ENCODE measurements at places on chromosomes 13 and 19.
A peak's percentile ranks its signal among the peaks of the same experiment; 100 is the strongest.

DNA sequence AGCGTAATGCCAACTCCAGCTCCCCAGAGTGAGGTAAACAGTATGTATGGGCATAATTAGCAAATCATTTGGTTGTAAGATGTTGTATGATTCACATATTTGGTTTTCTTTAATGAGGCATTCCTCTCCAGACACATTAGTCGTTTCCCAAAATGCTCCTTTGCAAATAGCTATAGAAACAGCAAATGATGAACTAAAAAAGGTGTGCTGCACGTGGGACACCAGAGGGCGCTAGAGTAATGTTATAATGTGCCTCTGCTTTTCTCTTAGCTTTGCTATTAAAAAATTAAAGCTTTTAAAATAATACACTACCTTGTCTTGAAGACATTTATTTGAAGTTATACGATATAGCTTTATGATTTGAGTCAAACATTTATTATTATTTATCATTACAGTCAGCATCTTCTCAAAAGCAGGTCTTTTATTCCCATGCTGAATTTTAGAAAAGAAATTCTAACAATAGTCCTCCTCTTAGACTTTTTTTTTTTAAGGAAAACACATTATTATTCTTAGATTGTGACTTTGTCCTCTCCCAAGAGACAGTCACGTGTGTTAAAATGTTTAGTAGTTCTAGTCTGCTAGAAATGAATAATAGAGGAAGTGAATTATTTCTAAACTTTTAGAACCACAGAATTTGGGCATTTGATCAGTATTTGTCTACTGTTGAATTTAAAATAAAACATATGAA, 121.6 kb upstream of the FRY start:
- DNase-seq = peak; percentile 61

DNA sequence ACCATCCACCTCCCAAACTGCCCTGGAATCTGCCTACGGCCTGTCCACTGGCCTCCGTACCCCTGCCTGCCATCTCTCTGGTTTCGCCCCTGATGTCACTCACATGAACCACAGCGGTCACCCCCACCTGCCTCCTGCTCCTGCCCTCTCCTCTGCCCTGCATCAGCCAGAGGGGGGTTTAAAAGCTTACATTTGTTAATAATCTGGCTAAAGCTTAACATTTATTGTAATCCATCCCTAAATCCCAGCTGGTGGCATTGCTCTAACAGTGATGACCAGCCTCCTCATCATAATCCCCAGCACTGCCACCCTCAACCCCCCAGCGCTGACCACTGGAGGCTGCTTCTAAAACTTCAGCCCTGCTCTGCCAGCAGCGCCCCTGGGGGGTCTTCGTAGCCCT, 38.9 kb downstream of the DNM2 start:
- DNase-seq = no peak

DNA sequence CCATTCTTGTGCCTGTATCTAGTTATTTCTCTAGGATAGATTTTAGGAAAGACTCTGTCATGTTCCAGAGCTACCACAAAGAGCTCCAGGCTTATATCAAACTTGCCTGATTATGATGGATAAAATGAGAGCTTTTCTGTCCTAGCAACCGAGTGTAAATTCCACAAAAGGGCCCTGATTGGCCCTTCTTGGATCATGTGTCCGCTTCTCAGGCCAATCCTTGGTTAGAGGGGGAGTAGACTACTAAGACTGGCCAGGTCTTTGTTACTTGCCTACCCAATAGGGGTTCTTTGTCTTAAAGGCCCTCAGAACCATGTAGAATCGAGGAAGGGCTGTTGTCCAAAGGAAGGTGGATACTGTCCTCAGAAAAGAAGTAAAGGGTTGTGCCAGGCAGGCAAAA, 2.4 kb downstream of the DHX34 start:
- no peak for DNase-seq

DNA sequence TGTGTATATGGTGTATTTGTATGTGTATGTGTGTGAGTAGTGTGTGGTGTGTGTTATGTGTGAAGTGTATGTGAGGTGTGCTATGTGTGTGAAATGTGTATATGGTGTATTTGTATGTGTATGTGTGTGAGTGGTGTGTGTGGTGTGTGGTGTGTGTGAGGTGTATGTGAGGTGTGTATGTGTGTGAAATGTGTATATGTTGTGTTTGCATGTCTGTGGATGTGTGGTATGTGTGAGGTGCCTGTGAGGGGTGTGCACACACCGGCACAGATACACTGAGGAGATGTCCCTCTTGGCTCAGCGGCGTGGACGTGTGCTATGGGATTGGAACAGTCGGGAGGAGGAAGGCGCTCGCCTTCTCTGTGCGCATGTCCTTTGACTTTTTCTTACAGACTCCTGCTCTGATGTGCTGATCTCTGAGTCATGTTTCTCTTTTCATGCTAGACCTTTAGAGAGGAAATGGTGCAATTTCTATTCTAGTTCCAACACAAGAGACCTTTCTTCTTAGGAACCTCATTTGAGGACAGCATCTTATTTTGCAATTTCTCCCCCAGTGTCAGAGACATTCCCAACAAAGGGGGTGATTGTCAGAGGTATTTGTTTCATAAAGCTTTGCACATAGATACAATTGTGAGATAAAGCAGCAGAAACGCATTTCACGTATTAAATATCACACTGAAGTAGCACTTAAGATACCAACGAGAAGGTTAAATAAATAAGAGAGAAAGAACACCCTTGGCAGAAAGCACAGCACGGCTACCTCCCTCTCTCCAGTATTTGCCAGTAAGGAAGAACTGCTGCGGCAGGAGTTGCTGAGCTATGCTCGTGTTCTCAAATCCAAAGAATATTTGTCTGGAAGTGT, 11.3 kb upstream of the TNFRSF19 start:
- DNase-seq = peak; percentile 93

DNA sequence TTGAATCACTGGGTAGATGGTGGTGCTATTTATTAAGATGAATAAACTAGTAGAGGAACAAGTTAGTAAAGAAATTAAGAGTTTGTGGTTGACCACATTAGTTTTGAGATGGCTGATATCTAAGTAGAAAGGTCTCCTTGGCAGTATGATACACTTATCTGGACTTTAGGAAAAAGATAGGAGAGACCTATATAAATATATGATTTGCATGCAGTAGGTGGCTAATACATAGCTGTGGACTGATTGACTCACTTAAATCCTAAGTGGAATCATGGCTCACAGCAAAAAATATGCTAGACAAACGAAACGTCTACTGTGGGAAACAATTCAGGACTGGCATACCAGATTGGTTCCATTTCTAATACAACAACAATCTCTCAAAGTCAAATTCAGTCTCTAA, 92.0 kb downstream of the CAB39L start:
- no peak for DNase-seq

DNA sequence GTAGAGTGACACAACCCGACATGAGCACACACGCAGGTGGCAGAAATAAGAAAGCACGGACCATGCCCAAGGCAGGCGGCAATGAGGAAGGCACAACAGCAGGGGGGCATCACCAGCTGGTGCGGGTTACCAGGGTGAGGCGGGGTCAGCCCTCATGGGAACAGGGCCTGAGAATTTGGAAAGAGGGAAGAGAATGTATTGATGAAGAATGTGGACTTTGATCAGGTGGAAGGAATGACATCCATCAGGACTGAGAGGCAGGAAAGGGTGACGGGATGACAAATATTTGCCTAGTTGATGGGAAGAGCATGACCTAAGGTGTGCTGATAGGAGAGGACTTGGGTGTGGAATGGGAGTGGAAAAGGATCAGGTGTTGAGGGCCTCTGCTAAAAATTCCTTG, 177.5 kb downstream of the ABCC4 start:
- DNase-seq = no peak

- no peak for DNase-seq
These were observed 549.0 kb downstream of the KCTD12 start for GRCh38 chr13:76336889-76337844.

- no peak for DNase-seq
These were observed 6.1 kb downstream of the CAPN12 start for GRCh38 chr19:38737921-38738737.

DNA sequence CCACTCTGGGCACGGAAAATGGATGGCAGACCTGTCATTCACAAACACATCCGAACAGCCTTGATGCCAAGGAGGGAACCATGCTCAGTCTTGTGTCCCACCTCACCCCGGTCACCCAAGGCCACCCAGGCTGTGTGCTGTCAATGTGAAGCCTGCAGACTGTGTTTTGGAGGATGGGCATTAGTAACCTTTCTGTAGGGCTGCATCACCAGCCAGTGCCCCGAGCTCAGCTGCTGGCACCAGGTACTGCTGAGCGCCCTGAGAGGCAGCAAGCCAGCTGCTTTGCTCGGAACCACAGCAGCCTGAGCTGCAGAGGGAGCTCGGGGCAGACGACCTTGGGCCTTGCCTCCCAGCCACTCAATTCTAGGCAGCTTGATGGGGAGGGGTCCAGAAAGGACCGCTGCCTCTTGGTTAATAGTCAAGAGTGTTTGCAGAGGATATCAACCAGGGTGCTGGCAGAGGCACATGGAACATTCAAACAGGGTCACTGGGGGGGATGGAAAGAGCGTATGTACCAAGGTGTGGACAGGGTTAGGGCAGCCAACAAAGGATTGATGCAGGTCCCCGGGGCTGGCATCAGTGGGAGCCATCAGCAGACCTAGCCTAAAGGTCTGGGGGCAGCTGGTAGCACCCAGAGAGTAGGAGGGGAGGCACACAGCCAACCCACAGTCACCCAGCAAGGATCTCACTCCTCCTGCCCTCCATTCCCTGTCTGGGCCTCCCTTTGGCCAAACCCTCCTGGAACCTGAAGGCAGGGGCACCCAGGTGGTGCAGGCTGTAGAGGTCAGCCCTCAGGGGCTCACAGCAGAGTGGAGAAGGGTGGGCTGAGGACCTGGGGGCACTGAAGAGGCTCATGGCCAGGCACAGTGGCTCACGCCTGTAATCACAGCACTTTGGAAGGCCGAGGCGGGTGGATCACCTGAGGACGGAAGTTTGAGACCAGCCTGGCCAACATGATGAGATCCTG, 8.1 kb downstream of the VSTM2B start:
- DNase-seq = no peak

DNA sequence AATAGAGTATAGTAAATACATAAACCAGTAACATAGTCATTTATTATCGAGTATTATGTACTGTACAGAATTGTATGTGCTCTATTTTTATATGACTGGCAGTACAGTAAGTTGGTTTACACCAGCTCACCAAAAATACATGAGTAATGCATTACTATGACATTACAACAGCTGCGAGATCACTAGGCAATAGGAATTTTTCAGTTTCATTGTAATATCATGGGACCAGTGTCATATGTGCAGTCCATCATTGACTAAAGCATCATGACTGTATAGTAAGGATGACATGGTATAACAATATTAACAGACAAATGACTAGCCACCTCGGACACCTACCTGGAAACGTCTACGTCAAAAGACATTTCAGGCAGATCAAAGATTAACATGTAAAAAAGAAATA, 33.6 kb downstream of the ATP7B start:
- DNase-seq = no peak

DNA sequence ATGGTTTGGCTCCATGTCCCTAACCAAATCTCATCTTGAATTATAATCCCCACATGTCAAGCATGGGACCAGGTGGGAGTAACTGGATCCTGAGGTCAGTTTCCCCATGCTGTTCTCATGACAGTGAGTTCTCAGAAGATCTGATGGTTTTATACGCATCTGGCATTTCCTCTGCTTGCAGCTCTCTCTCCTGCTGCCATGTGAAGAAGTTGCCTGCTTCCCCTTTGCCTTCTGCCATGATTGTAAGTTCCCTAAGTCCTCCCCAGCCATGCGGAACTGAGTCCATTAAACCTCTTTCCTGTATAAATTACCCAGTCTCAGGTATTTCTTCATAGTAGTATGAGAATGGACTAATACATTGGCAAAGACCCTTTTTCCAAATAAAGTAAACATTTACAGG, 96.8 kb downstream of the TSHZ3 start:
- no peak for DNase-seq

DNA sequence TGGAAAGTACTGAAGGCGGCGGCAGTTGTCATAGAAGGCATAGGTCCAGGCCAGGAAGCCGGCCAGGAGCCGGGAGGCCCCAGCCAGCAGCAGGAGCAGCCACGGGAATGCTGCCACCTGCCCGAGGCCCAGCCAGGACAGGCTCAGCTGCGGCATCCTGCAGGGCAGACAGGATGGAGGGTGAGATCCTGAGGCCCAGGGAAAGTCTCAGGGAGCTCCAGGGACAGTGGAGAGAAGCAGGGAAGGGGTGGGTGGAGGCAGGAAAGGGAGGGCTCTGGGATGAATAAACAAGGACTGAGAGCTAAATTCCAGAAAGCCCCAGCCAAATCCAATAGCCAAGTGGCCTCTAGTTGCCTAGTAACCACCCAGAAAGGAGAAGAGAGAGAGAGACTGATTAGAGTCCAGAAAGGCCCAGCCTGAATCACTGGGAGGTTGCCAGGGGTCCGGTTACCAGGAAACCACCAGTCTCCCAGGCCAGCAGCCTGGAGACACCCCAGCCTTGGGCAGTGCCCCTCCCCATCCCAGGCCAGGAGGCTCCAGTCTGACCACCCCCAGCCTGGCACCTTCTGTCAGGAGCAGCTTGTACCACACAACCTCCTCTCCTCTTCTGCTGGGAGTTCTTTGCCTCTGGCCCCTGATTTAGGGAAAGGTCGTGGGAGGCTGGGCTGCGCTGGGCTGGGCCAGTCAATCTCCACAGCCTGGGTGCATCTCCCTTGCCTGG, 7.5 kb upstream of the OR10H5 start:
- DNase-seq = no peak

GRCh38 chr13:23129331-23129730, 51.4 kb upstream of the SGCG start:
- no peak for DNase-seq

GRCh38 chr19:4559569-4559968, at the start of gene SEMA6B:
Gene SEMA6B, minus strand, starts transcription at chr19:4559684. Its CDS starts 1,227 bp downstream, at chr19:4558457.
- no peak for DNase-seq

GRCh38 chr19:9075064-9075949, 11.6 kb upstream of the OR1M1 start:
- DNase-seq = peak; percentile 95

DNA sequence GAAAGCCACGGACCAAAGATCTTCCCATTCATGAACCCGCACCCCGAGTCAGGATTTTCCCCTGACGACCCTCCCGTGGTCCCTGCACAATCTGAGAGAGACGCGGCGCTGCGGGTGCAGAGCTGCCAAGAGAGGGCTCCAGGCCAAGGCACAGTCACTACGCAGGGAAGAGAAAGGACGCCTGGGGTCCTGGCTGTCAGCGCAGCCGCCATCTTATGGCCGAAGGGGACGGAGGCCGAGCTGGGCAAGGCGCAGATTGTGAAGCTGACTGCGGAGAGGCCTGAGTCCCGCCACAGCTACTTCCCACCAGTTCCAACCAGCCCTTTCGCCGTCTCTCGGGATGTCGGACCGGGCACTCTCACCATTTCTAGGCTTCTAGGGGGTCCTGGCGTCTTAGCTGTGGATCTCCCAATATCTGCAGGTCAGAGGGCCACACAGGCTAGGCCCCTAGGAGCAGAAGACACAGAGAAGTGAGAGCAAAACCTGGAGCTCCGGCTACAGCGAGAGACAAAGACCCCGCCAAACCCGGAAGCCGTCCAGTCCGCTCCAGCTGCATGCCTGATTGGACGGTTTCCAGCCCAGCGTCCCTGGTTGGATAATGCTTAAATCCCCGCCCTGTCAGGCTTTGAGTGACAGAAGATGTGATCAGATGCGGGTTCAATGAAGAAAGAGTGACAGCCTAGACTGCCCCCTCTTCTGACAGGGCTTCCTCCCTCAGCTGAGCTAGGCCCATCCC, at the start of gene ZNF100:
Gene ZNF100 (minus strand): TSS at position 515 of the 736 bp plus-strand sequence. CDS start 150 bp downstream, at position 365.
- peak; percentile 95 for DNase-seq

GRCh38 chr19:31351056-31351854, 2.0 kb upstream of the TSHZ3 start:
- DNase-seq = peak; percentile 70

GRCh38 chr13:66992719-66993118, 237.4 kb downstream of the PCDH9 start:
- no peak for DNase-seq
